ENCODE measurements at places on chromosomes 11 and 22.

DNA sequence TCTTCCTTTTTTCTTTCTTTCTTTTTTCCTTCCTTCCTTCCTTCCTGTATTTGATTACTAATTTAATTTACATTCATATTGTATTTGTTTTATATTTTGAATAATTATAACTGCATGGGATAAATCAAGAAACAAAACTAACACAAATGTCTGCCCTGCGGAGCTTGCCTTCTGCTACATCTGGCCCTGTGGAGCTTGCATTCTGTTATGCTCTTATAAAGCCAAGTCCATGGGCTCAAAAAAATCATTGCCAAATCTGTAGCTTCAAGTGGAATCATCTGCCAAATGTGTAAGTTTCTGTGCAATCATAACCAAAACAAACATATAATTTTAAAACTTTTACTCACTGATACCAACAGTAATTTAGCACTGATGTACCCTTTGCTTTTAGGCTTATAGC lies 8.0 kb upstream of the OR52J3 start:
- DNase-seq = no peak

- no peak for DNase-seq
Observed at GRCh38 chr11:74870485-74870884, 78.4 kb downstream of the XRRA1 start.

GRCh38 chr11:107655602-107656001 lies 56.3 kb downstream of the SLN start:
- DNase-seq = no peak

DNA sequence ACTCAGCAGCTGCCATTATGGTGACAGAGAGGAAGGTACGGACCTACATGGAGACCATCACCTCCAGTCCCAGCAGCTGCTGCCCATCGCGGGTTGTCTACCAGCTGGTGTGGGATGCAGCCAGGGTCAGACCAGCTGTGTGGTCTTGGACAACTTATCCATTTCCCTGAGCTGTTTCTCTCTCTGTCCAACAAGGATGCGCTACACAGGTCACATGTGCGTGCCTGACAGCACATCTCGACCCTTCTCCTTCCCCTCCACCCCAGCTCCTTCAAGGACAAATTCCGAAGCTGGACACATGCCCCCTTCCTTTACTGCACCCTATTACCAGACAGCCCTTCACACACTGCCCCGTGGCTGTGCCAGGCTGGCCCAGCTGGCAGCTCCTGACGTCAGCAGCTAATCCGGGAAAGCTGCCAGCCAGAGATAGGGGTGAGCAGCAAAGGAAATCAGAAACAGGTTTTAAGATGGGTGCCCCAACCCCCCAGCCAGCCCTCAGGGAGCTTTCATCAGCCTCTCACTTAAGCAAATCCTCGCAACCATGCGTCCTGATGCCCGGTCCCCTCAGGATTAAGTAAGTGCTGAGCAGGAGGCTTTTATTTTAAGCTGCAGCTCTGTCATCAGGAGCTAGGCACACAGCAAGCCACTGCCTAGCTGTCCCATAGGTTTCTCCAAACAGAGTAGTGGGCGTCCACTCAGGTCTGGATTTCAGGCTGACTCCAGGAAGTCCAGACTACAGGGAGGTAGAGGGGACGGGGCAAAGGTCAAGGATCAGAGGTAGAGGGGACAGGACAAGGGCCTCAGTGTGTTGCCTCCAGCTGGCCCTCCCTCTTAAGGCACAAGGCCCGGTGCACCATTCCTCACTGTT lies 20.3 kb downstream of the TEF start:
- DNase-seq = no peak
